ENCODE measurements at places on chromosomes 12 and 14.

- peak; percentile 64 for DNase-seq
Observed at GRCh38 chr12:4164559-4165558, 108.7 kb upstream of the CCND2 start.

- no peak for DNase-seq
Observed at GRCh38 chr14:91265404-91265803, 20.9 kb upstream of the GPR68 start.

- DNase-seq: no peak
Observed at GRCh38 chr14:92861856-92862745, 60.8 kb upstream of the CHGA start.

DNA sequence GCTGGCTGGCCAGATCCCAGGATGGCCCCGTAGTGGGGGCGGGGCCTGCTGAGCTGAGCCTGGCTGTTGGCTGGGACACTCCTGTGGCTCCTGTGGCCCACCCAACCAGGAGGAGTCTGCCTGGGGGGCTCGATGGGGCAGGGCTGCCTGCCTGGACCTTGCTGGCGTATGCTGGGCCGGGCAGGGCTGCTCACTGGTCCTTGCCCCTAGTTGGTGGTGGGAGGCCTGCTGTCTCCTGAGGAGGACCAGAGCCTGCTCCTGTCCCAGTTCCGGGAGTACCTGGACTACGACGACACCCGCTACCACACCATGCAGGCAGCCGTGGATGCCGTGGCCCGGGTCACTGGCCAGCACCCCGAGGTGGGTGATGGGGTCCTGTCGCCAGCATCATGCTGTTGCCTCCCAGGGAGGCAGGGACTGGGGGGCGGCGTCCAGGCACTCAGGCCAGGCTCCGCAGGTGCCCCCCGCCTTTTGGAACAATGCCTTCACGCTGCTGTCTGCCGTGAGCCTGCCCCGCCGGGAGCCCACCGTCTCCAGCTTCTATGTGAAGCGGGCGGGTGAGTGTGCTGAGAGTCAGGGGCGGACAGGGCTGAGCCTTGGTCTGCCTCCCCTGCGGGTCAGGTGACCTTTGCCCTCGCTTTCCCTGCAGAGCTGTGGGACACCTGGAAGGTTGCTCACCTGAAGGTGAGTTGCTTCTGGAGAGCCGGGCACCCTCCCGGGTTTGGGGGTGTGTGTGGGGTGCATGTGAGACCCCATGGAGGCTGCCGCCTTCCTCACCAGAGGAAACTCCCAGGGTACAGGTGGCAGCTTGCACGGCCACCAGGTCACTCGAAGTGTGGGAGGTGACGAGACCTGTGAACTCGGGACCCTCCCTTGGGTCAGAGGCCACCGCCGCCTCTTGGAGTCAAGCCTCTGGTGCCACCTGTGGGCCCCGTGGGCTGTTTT is 3.4 kb downstream of the NOC4L start:
- DNase-seq: no peak

GRCh38 chr12:99131751-99132199 is 486.7 kb downstream of the APAF1 start:
- peak; percentile 20 for DNase-seq

GRCh38 chr14:98109326-98109725 is 1162.7 kb downstream of the BCL11B start:
- no peak for DNase-seq

GRCh38 chr14:69073915-69074314 is 79.0 kb downstream of the DCAF5 start:
- no peak for DNase-seq

DNA sequence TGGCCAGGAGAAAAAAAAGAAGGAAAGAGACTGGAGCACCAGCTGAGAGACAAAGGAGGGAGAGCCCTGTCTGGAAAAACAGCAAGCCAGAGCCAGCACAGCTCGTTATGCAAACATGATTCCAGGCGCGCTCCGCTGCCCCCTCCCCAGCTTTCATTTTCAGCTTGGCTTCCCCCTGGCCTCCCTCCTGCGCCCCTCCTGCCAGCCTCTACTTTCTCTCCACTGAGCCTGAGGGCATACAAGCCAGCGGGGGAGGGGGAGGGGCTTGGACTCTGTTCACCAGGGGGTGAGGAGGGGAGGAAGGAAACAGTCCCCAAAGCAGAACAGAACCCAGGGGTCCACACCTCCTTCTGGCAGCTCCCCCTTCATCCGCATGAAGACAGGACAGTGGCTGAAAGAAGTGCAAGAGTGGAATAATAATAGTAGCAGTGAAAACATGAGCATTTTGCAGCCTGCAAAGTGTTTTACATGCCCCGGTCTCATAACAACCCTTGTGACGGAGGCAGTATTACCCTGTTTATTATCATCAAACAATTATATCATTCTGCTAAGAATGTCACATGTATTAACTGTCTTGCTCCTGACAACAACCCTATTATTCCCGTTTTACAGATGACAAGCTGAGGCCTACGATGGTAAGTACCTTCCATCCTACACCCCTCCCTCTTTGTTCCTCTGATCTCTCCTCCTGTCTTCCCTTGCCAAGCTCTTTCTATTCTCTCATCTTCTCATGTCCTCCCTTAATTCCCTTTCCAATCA is 24.2 kb downstream of the SMUG1 start:
- no peak for DNase-seq

DNA sequence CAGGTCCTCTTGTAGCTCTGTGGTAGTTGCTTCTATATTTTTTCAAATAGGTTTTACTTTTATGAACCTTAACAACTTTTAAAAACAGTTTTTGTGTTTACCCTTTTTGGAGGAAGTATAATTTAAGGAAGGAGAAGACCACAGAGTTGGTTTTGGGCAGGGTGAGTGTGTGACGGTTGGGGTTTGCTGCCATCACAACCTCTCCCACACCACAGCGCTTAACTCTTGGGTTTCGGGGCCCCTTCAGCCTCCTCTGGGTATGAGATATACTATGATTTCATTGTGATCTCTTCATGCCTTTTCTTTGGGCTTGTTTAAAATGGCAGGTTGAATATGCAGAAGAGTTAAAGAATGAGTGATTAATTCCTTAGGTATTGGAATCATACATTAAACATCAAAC is 228.7 kb upstream of the CRY1 start:
- no peak for DNase-seq

DNA sequence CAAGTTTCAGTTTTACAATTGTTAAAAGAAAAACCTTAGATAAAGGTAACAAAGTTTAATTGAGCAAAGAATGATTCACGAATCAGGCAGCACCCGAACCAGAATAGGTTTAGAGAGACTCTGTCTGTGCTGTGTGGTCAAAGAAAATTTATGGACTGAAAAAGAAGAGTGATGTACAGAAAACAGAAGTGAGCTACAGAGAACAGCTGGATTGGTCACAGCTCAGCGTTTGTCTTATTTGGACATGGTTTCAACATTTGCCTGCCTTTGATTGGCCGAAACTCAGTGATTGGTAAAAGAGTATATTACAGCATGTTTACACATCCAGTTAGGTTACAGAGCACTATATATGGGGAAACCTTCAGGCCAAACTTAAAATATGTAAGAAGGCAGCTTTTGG is 703.2 kb upstream of the STXBP6 start:
- no peak for DNase-seq

- DNase-seq: peak; percentile 69
Observed at GRCh38 chr12:62758216-62758615, 176.7 kb downstream of the PPM1H start.

DNA sequence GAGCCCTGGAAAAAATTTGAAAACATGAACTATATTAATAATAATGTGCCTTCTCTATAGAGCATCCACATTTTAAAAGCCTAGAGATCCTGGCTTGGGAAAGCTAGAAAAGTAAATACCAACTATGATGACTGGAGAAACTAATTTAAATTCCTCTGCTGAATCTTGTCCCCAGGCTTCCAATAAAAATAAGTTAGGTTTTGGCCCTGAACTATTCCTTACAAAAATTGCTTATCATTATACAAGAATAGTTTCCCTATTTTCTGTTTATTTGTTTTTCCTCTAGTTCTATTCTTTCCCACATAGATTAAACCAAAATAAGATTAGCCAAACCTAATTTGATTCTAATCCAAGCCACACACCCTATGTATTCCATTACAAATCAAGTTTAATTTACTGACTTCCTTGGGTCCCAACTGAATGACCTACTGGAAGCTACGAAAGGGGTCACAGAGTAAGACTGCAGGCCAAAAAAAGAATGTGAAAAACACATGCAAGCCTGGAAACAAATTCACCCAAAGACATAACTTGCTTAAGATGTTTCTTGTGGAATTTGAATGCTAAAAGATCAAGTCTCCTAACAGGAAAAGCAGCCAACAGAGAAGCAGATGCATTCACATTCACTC is 133.0 kb downstream of the PAWR start:
- DNase-seq: no peak

DNA sequence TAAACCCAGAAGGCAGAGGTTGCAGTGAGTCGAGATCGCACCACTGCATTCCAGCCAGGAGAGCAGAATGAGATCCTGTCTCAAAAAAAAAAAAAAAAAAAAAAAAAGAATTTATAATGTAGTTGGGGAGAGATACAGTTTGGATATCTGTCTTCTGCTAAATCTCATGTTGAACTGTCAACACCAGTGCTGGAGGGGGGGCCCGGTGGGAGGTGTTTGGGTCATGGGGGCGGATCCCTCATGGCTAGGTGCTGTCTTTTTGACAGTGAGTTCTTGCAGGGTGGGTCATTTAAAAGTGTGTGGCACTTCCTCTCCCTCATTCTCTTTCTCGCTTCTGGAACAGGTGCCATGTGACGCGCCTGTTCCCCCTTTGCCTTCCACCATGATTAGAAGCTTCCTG is 32.8 kb downstream of the CLIP1 start:
- no peak for DNase-seq

- DNase-seq: no peak
Observed at GRCh38 chr12:30308010-30308717, 387.5 kb downstream of the IPO8 start.

GRCh38 chr14:49550286-49551184 is 35.6 kb downstream of the RPS29 start:
- peak; percentile 36 for DNase-seq

GRCh38 chr12:70353780-70354660 is 12.1 kb upstream of the KCNMB4 start:
- no peak for DNase-seq

- no peak for DNase-seq
Observed at GRCh38 chr12:120902846-120903411, 1.2 kb downstream of the SPPL3 start.

- DNase-seq: peak; percentile 14
Observed at GRCh38 chr14:68000511-68000910, 180.9 kb downstream of the RAD51B start.

DNA sequence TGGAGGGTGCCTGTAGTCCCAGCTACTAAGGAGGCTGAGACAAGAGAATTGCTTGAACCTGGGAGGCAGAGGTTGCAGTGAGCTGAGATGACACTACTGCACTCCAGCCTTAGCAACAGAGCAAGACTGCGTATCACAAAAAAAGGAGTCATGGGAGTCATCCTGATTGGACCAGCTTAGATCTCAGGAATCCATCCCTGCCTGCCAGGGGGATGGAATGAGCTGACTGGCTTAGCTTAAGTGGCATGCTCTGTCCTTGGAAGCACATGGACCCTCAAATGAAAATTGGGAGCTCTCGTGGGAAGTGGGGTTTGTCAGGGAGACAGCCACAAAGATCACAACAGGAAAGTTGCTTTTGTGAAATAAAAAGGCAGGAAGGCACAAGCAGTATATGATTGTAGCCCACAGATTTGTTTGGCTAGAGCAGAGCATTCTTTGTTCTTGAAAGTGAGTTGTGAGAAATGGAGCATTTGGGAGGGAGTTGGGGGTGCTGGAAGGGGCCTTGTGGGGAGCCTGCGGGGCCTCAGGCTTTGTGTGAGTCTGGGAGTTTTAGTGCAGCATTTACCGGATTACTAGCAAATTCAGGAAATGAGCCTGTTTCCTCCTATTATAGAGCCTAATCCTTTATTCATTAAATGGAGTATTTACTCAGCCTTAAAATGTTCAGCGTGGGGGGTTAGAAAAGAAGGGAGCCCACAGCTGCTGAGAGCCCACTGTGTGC is 30.7 kb downstream of the DGLUCY start:
- peak; percentile 79 for DNase-seq

- no peak for DNase-seq
Observed at GRCh38 chr14:33297565-33297964, 358.9 kb downstream of the NPAS3 start.

DNA sequence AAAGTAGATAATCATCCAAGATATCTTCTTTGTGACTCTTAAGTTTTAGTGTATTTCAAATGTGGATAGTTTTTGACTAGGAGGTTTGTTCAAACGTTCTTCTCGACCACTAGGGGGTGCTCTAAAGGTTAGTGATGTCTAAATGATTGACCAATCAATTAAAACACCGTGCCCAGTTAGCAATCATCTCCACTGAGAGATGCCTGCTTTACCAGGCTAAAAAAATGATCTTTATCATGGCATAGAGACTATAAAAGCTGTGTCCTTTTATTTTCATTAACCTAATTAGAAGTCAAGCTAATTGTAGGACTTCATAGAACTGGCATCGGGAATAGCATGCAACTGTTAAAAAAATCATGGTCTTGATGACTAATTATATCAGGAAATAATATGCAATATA is 153.9 kb downstream of the PRKCH start:
- DNase-seq: peak; percentile 83

GRCh38 chr12:75820848-75821578 is 210.6 kb downstream of the PHLDA1 start:
- DNase-seq: peak; percentile 99

DNA sequence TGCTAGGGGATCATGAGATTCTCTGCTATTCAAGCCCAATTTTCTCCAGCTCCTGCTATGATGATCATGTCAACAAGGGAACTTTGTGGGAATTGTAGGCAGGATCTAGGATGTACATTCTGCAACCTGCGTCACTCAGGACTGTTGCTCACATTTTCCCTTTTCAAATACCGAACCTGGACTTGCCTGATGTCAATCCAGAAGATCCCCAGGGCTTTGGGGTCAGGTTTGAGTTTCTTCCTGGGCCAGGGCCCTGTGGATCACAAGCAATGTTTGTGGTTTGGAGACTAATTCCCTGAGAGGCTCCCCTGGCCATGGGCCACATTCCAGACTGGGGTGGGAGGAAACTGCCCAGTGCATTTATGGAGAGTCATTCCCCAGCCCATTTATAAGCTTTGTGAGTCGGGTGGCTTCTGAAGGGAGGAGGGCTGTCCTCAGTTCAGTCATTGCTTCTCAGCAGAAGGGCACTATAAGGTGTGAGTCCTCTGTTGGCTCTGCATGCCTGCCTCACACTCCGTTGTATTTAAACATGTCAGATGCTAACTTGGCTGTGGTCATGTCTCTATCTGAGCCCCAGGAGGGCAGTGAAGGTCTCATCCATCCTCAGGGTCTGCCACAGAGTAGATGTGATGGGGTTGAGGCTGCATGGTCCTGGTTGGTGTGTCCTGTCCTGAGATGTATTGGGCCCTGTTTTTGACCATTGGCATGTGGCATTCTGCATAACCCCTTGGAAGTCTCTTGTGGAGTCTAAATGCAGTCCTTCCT is 6.5 kb downstream of the KRT86 start:
- peak; percentile 98 for DNase-seq

All from fibroblast of mammary gland (primary cell).